Mesothelial cell of epicardium (in vitro differentiated cells): ENCODE measurements at places on chromosomes 3 and 15. TPM values are rescaled to one million over a fixed set of nuclear protein-coding genes. Genes with fewer than 3 reads are reported as not detected.

Gene CADPS
- total RNA-seq = 2.7 to 4.2 TPM (median 3.3 TPM) in 3 replicates

GRCh38 chr3:130900959-130901358, 7.1 kb downstream of the ATP2C1 start:
- H3K27me3 ChIP-seq = no peaks in the 10 kb centered on the region
- no peak overlapping the region for H3K27ac ChIP-seq
- H3K4me3 ChIP-seq = no peak overlapping the region
- no peak for DNase-seq

- DNase-seq = no peak
- H3K36me3 ChIP-seq = no peaks in the 10 kb centered on the region
- no peaks in the 10 kb centered on the region for H3K4me1 ChIP-seq
Observed at GRCh38 chr3:196965804-196966173, 2.8 kb downstream of the PIGZ start.

Gene POC1A
- total RNA-seq = 7.9 to 9.4 TPM (median 8.7 TPM) in 3 replicates

- no peak overlapping the region for H3K27ac ChIP-seq
- peaks cover 42% of the 10 kb centered on the region for H3K36me3 ChIP-seq
- no peak for DNase-seq
- H3K4me1 ChIP-seq = no peaks in the 10 kb centered on the region
- no peak overlapping the region for H3K4me3 ChIP-seq
Observed at GRCh38 chr15:90945091-90945490, 9.6 kb upstream of the RCCD1 start.
